Fibroblast of the aortic adventitia (primary cell): ENCODE measurements at places on chromosomes 11 and 22. TPM values are rescaled to one million over a fixed set of nuclear protein-coding genes. Genes with fewer than 3 reads are reported as not detected.

DNA sequence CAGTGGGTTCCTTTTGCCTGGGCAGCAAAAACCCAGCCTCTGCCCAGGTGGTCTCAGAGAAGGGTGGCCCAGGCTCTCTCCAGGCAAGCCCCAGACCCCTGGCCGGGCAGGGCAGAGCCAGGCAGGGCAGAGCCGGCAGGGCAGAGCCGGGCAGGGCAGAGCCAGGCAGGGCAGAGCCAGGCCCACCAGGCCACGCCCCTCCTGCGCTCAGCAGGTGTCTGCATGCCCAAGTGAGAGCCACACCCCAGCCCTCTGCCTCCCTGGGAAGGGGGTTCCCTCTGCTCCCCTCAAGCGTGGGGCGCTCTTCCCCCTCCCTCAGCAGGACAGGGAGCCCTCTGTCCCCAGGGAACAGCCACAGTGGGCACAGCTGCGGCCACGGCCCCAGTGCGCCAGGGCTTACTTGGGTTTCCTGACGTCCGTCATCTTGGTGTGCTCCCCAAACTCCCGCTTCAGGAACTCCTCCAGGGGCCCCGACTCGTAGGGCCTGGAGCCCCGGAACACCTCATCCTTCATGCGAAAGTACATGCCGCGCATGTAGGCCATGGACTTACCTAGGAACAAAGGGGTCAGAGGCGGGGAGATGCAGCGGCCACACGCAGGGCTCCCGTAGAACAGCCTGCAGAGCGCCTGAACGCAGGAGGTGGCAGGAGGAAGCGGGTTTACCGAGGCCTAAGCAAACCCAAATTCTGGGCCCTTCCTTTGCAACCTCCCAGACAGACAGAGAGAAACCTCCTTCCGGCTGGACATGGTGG, 10.1 kb upstream of the BAIAP2L2 start:
- DNase-seq: no peak

GRCh38 chr11:96256215-96257011, 86.6 kb downstream of the MAML2 start:
- DNase-seq: no peak

GRCh38 chr11:129265125-129265788, 73.1 kb upstream of the ARHGAP32 start:
- no peak for DNase-seq

GRCh38 chr11:1220941-1221721, 1.7 kb upstream of the MUC5B start:
- DNase-seq: no peak

GRCh38 chr22:24805790-24806662, at the start of gene SGSM1:
Gene SGSM1, plus strand, starts transcription at chr22:24806211. Its CDS starts 115 bp downstream, at chr22:24806326.
- DNase-seq: no peak

GRCh38 chr11:6812390-6813005, 13.0 kb upstream of the OR6A2 start:
- DNase-seq: peak; percentile 54

- no peak for DNase-seq
Measured at GRCh38 chr11:120102050-120102863, 35.7 kb downstream of the TRIM29 start.

- DNase-seq: peak; percentile 39
Measured at GRCh38 chr22:38314051-38314932, 2.9 kb downstream of the CSNK1E start.

DNA sequence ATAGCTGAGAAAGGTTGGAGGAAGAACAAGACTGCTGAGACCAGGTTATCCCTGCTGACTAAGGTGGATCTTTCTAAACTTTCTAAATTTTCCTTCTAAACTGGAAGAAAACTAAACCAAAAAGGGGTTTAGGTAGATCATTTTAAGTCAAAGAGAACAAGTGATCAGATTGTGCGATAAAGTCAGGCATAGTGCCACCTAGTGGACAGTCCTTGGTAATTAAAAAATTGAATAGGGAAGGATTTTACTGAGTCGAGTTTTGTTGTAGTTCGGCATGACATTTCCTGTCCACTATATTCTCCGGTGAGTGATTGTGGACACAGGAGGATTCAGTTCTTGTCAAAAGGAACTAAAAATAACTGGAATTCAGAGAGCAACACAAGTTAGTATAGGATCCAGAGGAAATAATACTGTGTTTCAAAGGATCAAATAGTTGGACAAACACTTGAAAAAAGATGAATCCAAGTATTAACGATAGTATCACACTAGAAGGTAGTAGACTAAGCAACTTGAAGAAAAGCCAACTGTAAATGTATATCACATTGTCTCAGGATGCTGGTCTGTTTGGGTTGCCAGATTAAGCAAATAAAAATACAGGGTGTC, 1236.4 kb downstream of the FAM181B start:
- DNase-seq: peak; percentile 20

- DNase-seq: no peak
Measured at GRCh38 chr11:4751201-4751600, 18.5 kb downstream of the OR51F1 start.

GRCh38 chr22:50729391-50730012, 8.5 kb upstream of the ACR start:
- no peak for DNase-seq

DNA sequence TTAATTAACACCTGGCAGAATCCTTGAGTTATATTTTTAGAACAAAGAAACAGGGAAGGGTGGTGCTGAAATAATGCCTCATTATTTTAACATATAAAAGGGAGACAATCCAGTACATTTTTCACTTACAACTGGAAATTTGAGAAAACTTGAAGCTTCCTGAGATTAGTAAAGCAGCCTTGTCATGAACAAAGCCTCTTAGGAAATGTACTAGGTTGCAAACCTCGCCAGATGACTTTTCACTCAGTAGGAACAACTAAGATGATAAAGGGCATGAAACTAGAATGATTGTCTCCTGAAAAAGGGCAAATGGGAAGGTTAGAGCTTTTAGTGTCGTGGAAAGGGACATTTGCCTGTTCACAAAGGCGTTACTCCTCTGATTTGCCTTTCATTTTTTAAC, 289.6 kb downstream of the ETS1 start:
- peak; percentile 14 for DNase-seq

DNA sequence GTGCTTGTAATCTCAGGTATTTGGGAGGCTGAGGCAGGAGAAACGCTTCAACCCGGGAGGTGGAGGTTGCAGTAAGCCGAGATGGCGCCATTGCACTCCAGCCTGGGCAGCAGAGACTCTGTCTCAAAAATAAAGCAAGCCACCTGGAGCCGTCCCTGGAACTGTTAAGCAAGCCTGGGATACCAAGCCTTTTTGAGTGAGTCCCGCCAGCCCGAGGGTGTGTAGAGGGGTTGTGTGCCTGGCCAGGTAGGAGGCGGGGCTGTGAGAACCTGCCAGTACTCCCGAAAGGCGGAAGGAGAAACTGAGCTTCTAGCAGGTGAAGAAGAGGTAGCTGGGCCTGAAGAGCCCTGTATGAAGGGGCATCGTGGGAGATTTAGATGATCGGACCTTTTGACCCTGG, 52.4 kb downstream of the TRIOBP start:
- no peak for DNase-seq

GRCh38 chr22:32119568-32120235, 39.4 kb downstream of the C22orf42 start:
- no peak for DNase-seq

DNA sequence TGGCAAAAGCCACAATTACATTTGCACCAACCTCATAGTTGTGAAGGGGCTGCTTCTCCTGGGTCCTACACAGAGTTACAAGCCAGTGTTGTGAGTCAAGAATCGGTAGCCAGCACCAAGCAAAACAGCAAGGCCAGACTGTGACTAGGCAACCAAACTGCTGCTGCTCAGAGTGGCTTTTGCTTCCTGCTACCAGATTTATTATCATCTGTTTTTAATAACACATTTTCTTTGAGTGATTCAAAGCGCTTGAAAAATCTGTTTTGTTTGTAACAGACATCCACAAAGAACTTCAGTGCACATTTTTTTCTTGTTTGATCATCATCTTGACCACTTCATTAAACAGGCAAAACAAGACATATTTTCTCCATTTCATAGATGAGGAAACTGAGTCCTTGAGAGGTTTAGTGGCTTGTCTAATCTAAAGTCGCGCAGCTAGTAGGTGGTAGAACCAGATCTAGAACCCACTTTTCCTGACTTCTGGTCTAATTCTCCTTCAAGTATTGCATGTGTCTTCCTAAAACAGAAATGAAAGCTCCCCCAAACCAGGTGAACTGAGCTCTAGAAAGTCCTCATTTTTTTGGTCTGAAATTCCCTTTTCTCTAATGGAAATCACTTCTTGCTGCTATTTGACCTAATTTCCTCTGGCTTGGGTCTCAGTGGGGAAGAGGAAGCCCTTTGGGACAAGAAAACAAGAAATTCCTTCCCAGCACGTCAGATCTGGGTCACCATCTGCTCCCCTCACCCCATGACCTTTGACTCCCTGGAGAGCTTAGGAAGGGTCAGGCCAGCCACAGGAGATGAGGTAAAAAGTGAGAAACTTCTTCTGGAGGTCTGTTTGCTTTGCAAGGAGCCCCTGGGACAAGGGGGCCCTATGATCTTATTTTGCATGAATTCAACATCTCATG, 39.9 kb downstream of the CWC15 start:
- peak; percentile 94 for DNase-seq

DNA sequence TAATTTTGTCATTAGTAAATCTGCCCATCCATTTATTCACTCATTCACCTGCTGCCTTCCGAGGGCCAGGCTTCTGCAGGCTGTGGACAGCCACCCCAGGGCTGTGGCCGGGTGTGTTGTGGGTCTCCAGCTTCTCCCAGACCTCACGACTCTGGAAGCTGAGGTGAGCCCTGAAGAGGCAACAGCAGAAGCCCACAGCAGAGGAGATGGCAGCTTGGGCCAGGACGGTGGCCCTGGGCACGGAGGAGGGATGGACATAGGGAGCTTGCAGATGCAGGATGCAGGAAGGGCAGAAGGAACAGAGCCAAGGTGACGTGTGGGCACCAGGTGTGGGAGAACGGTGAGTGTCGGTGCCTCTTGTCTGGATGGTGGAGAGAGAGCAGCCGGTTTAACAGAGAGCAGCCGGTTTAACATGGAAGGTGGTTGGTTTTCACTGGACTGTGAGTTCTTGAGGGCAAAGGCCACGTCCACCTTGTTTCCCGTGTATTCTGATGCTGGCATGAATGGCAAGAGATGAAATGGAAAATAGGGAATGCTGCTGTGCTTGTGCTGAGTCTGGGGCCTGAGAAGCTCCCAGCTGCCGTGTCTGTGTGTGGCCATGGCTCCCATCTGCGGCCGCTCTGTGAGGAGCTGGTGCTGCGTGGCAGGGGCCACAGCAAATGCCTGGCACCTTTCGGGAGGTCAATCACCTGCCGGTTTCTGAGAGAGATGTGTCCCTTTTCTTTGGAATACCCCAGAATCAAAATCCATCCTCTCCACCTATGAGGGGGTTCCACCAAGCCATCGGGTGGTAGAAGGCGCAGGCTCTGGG, 669.9 kb downstream of the BRD1 start:
- no peak for DNase-seq

GRCh38 chr22:45579806-45580725, 77.4 kb downstream of the FBLN1 start:
- no peak for DNase-seq

DNA sequence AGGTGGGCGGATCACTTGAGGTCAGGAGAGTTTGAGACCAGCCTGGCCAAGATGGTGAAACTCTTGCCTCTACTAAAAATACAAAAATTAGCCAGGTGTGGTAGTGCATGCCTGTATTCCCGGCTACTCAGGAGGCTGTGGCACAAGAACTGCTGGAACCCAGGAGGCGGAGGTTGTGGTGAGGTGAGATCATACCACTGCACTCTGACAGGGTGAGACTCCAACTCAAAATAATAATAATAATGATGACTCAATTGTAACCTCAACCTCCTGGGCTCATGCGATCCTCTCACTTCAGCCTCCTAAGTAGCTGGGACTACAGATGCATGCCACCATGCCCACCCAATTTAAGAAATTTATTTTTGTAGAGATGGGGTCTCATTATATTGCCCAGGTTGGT, 15.6 kb upstream of the CHRNA10 start:
- DNase-seq: no peak

DNA sequence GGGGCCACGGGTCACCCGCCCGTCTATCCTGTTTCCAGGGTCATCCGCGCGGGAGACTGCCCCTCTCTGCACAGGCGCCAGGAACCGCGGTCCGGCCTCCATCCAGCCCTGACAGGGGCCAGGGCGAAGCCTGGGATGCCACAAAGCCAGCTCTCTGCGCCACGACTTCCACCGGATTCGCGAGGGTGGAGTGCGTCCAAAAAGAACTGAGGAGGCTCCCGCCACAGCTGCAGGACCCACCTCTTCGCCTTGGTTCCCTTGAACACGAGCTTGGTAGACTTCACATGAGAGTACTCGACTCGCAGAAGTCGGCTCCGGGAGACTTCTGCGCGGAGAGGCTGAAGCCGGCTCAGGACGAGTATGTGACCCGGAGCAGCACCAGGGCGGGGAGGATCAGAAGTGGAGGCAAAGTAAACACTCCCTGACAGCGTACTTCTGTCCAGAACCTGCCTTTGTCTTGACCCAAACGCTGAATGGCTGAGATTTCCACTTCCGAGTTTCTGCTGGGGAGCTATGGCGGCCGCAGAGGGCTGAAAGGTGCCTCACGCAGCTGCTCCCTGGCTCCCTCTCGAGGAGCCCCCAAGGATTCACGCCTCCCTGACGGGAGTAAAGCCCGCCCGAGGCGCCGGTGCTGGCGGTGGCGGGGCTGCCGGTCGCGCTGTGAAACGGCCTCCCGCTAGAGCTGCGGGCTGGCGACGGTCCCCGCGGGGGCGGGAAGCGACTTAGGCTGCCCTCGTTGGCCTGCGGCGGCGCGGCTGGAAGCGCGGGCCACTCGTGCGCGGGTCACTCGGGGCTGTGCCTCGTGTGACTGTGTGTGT, 4566.7 kb upstream of the OR11H1 start:
- DNase-seq: no peak

DNA sequence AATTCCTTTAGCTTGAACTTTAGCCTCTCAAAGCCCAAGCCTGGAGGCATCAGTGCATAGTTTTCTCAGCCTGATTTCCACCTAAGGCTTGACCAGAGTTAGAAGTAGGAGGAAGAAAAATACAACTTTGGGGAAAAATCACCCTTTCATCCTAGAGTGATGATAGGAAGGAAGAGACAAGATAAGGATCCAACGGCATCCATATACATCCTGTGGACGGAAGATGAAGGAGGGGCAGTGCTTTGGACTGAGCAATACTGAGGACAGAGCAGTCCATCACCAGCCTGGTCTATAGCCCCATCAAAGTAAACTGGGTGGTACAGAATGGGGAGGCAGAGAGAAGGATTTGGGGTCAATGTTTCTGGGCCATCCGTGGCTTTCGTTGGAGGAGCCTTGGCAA, 247.9 kb downstream of the FAM76B start:
- DNase-seq: no peak

PHLDA2 gene
- total RNA-seq: 1.2 and 3.8 TPM in 2 replicates

CRACR2B gene
- total RNA-seq: 1.3 and 1.8 TPM in 2 replicates

RCE1 gene
- total RNA-seq: 5.3 and 10.7 TPM in 2 replicates

TMEM191B gene
- 0.36 and 5.8 TPM in 2 replicates for total RNA-seq

PRSS23 gene
- total RNA-seq: 132 and 410 TPM in 2 replicates

NEFH gene
- 0.49 and 0.54 TPM in 2 replicates for total RNA-seq

CRYBB3 gene
- not detected in 2 replicates for total RNA-seq
